ENCODE measurements at places on chromosomes 16 and 17. TPM values are rescaled to one million over a fixed set of nuclear protein-coding genes. Genes with fewer than 3 reads are reported as not detected.

- no peak for DNase-seq
Observed at GRCh38 chr16:78744796-78745107, 645.3 kb downstream of the WWOX start.

Gene CBX8
- 2.1 TPM for total RNA-seq

- DNase-seq: no peak
Observed at GRCh38 chr17:42337442-42337841, 49.1 kb downstream of the STAT5A start.

- no peak for DNase-seq
Observed at GRCh38 chr17:67221062-67221998, 23.7 kb downstream of the HELZ start.

- DNase-seq: no peak
Observed at GRCh38 chr17:64155129-64155528, 25.2 kb upstream of the ERN1 start.

Gene IRX6
- 0.14 TPM for total RNA-seq

DNA sequence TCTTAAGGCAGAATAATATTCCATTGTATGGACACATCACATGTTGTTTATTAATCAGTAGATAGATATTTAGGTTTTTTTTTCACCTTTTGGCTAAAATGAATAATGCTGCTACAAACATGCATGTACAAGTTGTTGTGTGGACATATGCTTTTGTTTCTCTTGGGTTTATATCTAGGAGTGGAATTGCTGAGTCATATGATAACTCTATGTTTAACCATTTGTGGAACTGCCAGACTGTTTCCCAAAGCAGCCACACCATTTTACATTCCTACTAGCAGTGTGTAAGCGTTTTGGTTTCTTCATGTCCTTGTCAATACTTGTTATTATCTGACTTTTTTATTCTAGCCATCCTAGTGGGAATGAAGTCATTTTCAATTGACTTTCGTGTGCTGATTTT lies 21.3 kb downstream of the CYLD start:
- DNase-seq: no peak

Gene SLC5A2
- 1.1 TPM for total RNA-seq

Gene SLC7A5
- 197 TPM for total RNA-seq

GRCh38 chr17:6657633-6658287 lies 6.2 kb downstream of the C17orf100 start:
- no peak for DNase-seq

- DNase-seq: peak; percentile 87
Observed at GRCh38 chr16:88747588-88748301, 37.3 kb downstream of the PIEZO1 start.

Gene DNAH9
- total RNA-seq: 0.14 TPM

Gene SGCA
- 0.39 TPM for total RNA-seq

DNA sequence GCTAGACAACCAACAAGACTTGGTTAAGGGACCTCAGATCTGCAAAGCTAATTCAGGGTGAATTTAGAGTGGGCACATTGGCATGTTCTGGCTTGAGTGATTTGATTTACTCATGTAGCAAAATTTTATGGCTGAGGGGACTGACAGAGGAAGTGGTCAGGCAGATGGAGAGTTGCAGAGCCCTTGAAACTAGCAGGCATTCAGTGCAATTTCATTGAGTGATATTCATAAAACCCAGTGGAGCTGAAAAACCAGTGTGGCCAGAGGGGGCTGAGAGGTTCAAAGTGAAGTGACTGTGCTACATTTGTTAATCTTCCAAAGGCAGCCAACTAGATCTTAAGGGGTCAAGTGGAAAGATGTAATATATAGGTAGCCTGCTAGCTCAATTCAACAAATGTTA lies 2.2 kb upstream of the TMEM94 start:
- DNase-seq: no peak

DNA sequence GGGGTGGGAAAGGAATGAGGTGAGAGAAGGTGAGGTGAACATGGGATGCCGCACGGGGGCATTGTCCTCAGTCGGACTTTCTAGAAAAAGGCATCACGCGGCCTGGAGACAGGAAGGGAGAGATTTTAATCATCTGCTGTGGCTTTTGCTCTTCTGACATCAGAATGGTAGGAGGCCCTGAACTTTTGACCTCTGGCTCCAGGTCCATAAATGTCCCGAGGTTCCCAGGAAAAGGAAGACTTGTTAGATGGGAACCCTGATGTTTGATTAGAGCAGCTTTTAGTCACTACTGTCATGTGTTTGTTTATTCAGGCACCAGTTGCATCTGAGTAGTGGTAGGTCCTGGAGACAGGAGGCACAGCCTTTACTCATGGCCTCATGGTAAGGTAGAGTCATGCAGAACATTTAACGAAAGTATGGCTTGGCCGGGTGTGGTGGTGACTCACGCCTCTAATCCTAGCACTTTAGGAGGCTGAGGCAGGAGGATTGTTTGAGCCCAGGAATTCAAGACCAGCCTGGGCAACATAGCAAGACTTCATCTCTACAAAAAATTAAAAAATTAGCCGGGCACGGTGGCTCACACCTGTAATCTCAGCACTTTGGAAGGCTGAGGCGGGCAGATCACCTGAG lies 203.1 kb downstream of the MSI2 start:
- no peak for DNase-seq

Gene HLF
- 0.30 TPM for total RNA-seq

GRCh38 chr16:58046936-58047335 lies 21.4 kb downstream of the MMP15 start:
- DNase-seq: no peak

Gene C16orf92
- total RNA-seq: not detected

DNA sequence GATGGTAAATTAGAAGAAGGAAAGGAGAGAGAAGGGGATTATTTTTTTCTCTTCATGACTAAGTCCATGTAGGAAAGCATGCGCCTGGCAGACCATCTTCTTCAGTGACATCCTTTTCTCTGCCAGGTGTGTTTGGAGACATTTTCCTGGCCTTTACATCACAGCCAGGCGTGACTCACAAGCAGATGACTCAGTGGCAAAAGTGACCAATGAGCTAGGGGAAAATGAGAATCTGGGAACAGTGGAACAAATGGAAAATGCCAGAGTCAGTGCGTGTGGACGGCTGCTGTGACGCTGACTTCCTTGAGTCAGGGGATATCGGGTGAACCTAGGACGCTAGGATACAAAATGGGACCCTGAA lies 9.4 kb downstream of the KIAA0513 start:
- DNase-seq: no peak

Gene RAD51C
- total RNA-seq: 17.7 TPM

DNA sequence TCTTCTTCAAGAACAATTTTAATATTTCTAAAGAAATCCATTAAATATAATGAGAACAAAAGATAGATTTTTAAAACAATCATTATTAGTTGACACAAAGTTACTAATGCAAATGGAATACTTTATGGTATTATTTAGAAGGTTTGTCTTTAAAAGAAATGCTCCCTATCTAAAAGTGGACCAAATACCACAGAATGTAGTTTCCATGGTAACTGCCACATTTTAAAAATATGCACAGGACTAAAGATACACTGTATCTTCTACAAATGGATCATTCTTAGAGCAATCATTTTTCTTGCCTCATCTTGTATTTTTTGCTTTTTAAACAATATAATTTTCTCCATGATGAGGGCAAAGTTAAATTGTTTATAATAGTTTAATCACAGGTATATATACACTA lies 296.0 kb downstream of the CEP112 start:
- DNase-seq: no peak

DNA sequence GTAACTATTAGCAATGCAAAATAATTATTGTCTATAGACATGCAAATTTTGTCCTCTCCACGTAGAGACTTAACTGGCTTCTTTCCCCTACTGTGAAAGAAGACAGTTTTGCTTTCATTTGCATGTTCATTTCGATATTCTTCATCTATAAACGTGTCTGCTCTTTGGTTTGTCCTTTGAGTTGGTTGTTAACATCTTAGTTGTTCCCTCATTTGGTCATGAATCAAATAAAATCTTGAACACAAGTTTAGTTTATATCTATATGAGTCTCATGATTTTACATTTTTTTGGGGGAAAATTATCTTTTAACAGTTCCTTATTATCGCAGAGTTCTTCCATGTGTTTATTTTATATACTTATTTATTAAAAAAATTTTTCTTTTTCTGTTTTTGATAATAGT lies 214.4 kb downstream of the UTP18 start:
- DNase-seq: no peak

GRCh38 chr17:2157675-2158395 lies 102.9 kb downstream of the HIC1 start:
- no peak for DNase-seq

Gene HS3ST3B1
- total RNA-seq: 13.1 TPM

- DNase-seq: peak; percentile 27
Observed at GRCh38 chr16:83843657-83844056, 35.9 kb downstream of the HSBP1 start.

- no peak for DNase-seq
Observed at GRCh38 chr17:82662711-82663261, 14.5 kb upstream of the WDR45B start.

- DNase-seq: no peak
Observed at GRCh38 chr17:31486351-31487062, 95.0 kb downstream of the RAB11FIP4 start.

DNA sequence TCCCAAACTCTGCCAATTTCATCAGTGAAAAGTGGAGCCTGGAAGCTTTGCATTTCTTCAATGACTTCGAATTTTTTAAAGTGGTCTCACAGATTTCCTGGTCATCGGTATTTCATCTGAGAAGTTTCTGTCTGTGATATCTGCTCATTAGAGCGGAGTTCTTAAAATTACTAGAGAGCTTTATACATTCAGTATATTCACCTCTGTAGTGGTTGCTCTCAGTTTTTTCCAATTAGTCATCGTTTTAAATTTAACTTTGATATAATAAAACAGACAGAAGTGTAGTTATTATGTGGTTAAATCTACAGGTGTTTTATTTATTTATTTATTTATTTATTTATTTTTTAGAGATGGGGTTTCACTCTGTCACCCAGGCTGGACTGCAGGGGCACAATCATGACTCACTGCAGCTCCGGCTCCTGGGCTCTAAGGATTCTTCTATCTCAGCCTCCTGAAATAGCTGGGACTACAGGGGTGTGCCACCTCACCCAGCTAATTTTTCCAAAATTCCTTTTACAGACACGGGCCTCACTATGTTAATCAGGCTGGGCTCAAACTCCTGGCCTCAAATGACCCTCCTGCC lies 16.0 kb downstream of the ARHGAP17 start:
- DNase-seq: no peak

Gene ADORA2B
- total RNA-seq: 5.1 TPM

GRCh38 chr17:7651097-7651664 lies 455 bp downstream of the ATP1B2 start:
- DNase-seq: no peak

Gene JPH3
- total RNA-seq: 39.0 TPM

- no peak for DNase-seq
Observed at GRCh38 chr16:81018496-81018895, 11.5 kb downstream of the CENPN start.

All from WTC11 (cell line).